Mesothelial cell of epicardium (in vitro differentiated cells): ENCODE measurements at places on chromosomes 4 and X. TPM values are rescaled to one million over a fixed set of nuclear protein-coding genes. Genes with fewer than 3 reads are reported as not detected.
A peak's percentile ranks its signal among the peaks of the same experiment; 100 is the strongest.

The H2BW2 gene
- 0.11 to 0.20 TPM in 2 of 3 replicates, not detected in the other for total RNA-seq

GRCh38 chr4:992297-993110 lies 700 bp downstream of the SLC26A1 start:
- no peak overlapping the region for H3K27ac ChIP-seq
- H3K4me3 ChIP-seq = no peak overlapping the region
- peaks cover under 1% of the 10 kb centered on the region for H3K4me1 ChIP-seq
- peaks cover 19% of the 10 kb centered on the region for H3K27me3 ChIP-seq
- no peak for DNase-seq

GRCh38 chr4:2746891-2747695 lies 9.0 kb downstream of the TNIP2 start:
- H3K4me1 ChIP-seq = peaks cover 2% of the 10 kb centered on the region
- no peaks in the 10 kb centered on the region for H3K27me3 ChIP-seq

DNA sequence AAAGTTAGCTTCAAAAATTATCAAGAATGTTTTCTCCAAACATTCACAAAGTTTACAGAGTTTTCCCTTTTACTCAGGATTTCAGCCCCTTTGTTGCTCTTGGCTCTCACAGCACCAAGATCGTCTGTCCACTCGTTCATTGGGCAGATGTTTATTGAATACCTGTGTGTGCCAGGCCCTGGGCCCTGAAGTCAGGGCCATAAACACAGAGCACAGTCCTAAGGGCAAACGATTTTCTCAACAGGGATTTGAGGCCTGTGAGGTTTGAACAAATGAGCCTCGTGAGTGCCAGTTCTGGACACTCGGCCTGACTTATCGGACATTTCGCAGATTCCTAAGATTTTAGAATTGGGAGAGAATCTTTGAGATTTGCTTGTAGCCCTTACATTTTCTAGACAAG lies 142.1 kb downstream of the TBL1X start:
- DNase-seq = no peak
- H3K4me1 ChIP-seq = no peaks in the 10 kb centered on the region
- no peak overlapping the region for H3K4me3 ChIP-seq
- no peaks in the 10 kb centered on the region for H3K27me3 ChIP-seq
- peaks cover 5% of the 10 kb centered on the region for H3K36me3 ChIP-seq
- H3K27ac ChIP-seq = no peak overlapping the region

- peaks cover 59% of the 10 kb centered on the region for H3K4me1 ChIP-seq
Observed at GRCh38 chr4:118350961-118351360, 1.8 kb downstream of the PRSS12 start.

GRCh38 chr4:8867624-8868320 lies 3.9 kb downstream of the HMX1 start:
- no peak overlapping the region for H3K4me3 ChIP-seq
- H3K4me1 ChIP-seq = peaks cover 7% of the 10 kb centered on the region
- H3K27ac ChIP-seq = no peak overlapping the region

GRCh38 chr4:82865592-82865991 lies 25.4 kb downstream of the SEC31A start:
- H3K4me1 ChIP-seq = no peaks in the 10 kb centered on the region
- H3K27me3 ChIP-seq = no peaks in the 10 kb centered on the region
- no peak overlapping the region for H3K4me3 ChIP-seq

The PABPC5 gene
- 6.8 to 8.4 TPM (median 7.4 TPM) in 3 replicates for total RNA-seq

DNA sequence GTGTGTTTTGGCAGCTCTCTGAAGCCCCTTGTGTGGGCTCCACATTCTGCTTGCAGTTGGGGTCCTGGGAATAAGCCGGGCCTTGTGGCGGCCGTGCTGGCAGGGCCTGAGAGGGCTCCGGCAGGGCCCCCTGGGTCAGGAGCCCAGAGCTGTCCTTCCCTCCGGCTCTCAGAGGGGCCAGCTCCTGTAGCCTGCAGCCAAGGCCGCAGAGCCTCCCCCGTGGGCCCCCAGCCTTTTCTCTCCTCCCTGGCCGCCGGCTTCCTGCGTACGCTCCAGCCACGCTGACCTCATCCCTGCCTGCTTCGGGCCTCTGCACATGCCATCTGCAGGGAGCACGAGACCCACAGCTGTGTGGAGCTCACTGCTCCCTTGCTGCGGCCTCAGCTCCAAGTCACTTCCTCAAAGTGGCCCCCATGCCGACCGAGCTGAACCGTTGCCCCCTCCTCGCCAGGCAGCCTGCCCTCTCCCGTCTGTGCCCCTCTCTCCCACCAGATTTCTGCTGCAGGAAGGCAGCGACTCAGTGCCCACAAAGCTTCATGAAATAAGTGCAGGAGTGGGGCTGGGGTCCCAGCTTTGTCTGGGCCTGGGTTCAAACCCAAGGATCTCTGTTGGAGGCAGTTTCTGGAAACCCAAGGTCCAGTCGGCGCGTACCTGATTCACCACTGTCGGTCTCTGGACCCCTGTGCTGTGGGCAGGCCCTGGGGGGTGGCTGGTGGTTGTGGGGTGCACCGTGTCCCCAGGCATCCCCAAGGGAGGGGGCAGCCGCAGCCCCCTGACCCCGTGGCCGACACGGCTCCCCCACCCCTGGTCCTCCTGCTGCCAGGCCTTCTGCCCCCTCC lies 57.1 kb upstream of the NKX1-1 start:
- peaks cover 46% of the 10 kb centered on the region for H3K27me3 ChIP-seq
- no peaks in the 10 kb centered on the region for H3K36me3 ChIP-seq
- no peak for DNase-seq
- peaks cover 6% of the 10 kb centered on the region for H3K4me1 ChIP-seq
- H3K4me3 ChIP-seq = no peak overlapping the region

DNA sequence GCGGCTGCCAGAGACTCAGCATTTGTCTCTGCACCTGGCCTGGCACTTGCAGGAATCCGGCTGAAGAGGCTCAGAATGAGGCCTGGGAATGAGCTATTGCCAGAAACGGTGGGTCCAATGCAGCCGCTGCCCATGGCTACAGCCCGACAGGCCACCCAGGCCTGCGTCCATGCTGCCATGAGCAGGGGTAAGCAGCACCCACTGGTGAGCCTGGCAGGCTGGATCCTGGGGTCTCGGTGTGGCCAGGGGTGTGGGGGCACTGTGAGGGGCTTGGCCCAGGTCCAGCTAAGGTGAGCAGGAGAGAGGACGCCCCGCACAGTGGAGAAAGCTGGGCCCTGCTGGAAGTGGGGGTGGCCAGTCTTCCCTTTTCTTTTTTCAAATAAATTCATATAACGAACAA lies 60.3 kb upstream of the MXD4 start:
- H3K4me1 ChIP-seq = no peaks in the 10 kb centered on the region
- H3K27ac ChIP-seq = no peak overlapping the region
- no peaks in the 10 kb centered on the region for H3K36me3 ChIP-seq
- no peak overlapping the region for H3K4me3 ChIP-seq

DNA sequence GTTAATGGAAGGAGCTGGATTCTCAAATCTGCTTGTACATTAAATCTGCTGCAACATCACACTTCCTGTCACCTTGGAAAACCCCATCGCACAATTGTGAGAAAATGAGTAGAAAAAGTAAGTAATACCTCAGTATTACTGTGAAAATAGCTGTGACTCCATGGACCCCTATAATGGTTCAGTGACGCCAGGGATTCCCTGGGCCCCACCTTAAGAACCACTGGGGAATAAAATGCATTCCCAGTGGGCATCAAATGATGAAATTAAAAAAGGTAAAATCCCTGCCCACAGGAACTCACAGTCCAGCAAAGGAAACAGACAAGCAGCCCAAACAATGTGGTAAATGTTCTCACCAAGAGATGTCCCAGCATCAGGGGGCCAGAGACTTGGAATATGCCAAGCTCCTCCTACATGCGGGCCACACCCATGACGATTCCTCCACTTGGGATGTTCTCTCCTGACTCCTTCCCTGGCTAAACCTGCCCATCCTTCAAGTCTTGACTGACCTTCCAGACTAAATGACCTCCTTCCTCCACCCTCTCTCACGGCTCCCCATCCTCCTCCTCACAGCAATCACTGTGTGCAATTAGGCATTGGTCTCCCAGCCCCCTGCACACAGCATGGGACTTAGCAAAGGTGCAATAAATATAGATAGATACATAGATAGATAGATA lies 2.6 kb downstream of the EVC2 start:
- H3K4me1 ChIP-seq = peaks cover 22% of the 10 kb centered on the region
- H3K36me3 ChIP-seq = peaks cover 37% of the 10 kb centered on the region
- H3K27me3 ChIP-seq = no peaks in the 10 kb centered on the region
- H3K4me3 ChIP-seq = no peak overlapping the region

The OTC gene
- total RNA-seq = not detected in 3 replicates

DNA sequence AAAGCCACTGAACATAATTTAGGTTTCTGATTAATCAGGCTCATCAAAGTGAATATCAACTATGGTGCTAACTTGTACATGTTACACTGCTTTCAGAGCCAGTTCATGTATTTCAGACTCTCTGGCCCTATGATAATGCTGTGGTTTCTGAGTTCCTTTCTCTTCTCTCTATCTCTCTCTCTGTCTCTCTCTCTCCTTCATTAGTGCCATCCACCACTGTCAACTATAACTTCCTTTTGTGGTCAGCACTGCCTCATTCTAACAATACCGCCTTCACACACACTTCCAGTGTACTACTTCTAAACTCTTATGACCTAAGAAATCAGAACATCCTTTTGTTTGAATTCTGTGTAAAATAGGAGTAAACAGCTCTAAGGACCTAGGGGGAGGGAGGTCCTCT lies 907.1 kb downstream of the RPA4 start:
- no peaks in the 10 kb centered on the region for H3K27me3 ChIP-seq
- H3K27ac ChIP-seq = no peak overlapping the region
- no peaks in the 10 kb centered on the region for H3K4me1 ChIP-seq
- no peak for DNase-seq
- no peaks in the 10 kb centered on the region for H3K36me3 ChIP-seq

DNA sequence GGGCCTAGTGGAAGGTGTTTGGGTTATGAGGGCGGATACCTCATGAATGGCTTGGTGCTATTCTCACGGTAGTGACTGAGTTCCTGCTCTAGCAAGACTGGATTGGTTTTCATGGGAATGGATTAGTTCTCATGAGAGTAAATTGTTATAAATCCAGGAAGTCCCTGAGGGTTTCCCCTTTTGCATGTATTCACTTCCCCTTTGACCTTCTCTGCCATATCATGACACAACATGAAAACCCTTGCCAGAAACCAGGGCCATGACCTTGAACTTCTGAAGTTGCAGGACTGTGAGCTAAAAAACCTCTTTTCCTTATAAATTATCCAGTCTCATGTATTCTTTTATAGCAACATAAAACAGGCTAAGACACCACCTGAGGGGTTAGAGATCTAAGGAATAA lies 529.7 kb upstream of the RPS6KA3 start:
- H3K27me3 ChIP-seq = no peaks in the 10 kb centered on the region
- no peaks in the 10 kb centered on the region for H3K4me1 ChIP-seq
- H3K36me3 ChIP-seq = no peaks in the 10 kb centered on the region
- no peak for DNase-seq

The FGFBP2 gene
- not detected in 3 replicates for total RNA-seq

The CBLL2 gene
- total RNA-seq = not detected in 3 replicates

The PDCL2 gene
- not detected in 3 replicates for total RNA-seq

The NAA10 gene
- 76.8 to 82.0 TPM (median 79.3 TPM) in 3 replicates for total RNA-seq

GRCh38 chrX:55908661-55909212 lies 191.2 kb downstream of the RRAGB start:
- peak overlapping the region; percentile 93 for H3K27ac ChIP-seq
- H3K4me3 ChIP-seq = peak overlapping the region; percentile 88
- peaks cover 11% of the 10 kb centered on the region for H3K4me1 ChIP-seq
- H3K36me3 ChIP-seq = no peaks in the 10 kb centered on the region
- DNase-seq = no peak

The CLNK gene
- not detected in 3 replicates for total RNA-seq

GRCh38 chr4:123216543-123216942 lies 180.1 kb upstream of the SPRY1 start:
- H3K27me3 ChIP-seq = no peaks in the 10 kb centered on the region
- H3K36me3 ChIP-seq = no peaks in the 10 kb centered on the region
- DNase-seq = no peak
- no peak overlapping the region for H3K27ac ChIP-seq
- peaks cover 25% of the 10 kb centered on the region for H3K4me1 ChIP-seq

- DNase-seq = no peak
- no peak overlapping the region for H3K4me3 ChIP-seq
- H3K27me3 ChIP-seq = peaks cover 2% of the 10 kb centered on the region
- H3K27ac ChIP-seq = no peak overlapping the region
- H3K36me3 ChIP-seq = no peaks in the 10 kb centered on the region
Observed at GRCh38 chr4:22094217-22094616, 145.6 kb upstream of the KCNIP4 start.

DNA sequence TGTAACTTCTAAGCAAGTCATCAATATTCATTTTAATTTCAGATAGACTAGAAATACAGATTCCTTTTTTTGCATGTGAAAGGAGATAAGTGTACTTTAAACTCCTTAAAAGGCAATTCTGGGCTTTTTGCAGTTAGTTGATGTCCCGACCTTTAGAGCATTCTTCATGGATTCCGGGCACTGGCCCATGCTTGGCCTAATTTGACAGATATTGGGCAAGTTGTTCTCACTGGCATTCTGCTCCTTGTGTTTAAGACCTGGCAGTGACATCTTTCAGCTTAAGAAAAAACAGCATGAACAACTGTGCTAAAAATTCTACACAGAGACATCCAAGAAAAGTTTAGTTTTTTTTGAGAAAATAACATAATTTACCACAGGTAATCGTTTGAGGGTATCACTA lies 1037.2 kb downstream of the PCDH18 start:
- H3K27me3 ChIP-seq = no peaks in the 10 kb centered on the region
- H3K4me3 ChIP-seq = no peak overlapping the region
- no peaks in the 10 kb centered on the region for H3K36me3 ChIP-seq
- no peak for DNase-seq
- no peak overlapping the region for H3K27ac ChIP-seq
- H3K4me1 ChIP-seq = no peaks in the 10 kb centered on the region

DNA sequence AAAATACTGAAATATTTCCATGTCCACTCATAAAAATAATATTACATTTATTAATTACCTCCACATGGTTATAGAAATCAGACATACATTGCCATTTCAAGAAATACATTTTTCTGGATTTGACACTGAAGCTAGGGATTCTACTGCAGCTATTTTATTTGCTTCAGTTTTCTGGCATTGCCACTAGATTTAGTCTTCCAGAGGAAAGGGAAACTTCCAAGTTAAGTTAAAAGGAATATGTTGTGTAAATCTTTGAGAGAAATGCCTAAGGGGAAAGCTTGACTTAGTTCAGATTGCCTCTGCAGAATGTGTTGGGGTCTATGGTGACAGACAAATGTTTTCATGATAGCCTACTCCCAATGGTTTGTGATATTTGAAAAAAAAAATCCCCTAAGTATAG lies 1631.3 kb downstream of the PCDH18 start:
- no peaks in the 10 kb centered on the region for H3K36me3 ChIP-seq
- DNase-seq = no peak
- no peak overlapping the region for H3K27ac ChIP-seq
- no peaks in the 10 kb centered on the region for H3K4me1 ChIP-seq

The SSX7 gene
- not detected in 3 replicates for total RNA-seq

DNA sequence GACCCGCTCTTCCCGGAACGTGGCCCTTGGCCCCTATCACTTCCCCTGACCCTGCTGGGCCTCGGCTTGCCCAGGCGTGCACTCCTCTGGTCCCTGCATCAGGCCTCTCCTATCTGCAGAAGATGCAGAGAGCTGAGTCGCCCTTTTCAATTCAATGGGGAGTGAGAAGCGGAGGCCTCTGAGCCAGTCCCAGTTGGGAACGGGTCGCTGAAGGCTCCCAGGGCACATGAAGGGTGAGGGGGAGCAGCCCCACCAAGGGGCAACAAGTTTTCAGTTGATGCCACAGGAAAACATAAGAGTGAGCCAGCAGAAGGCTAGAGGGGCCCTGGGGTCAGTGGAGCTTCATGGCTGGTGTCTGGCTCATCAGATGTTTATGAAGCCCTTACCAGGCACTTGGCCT lies 17.1 kb downstream of the PSAPL1 start:
- H3K36me3 ChIP-seq = no peaks in the 10 kb centered on the region
- H3K4me3 ChIP-seq = no peak overlapping the region
- peaks cover 23% of the 10 kb centered on the region for H3K27me3 ChIP-seq
- DNase-seq = no peak
- no peaks in the 10 kb centered on the region for H3K4me1 ChIP-seq
- no peak overlapping the region for H3K27ac ChIP-seq

The DCAF16 gene
- 78.8 to 91.0 TPM (median 84.8 TPM) in 3 replicates for total RNA-seq

The BEND4 gene
- total RNA-seq = 0.38 to 0.69 TPM (median 0.68 TPM) in 3 replicates

The VCX gene
- total RNA-seq = 0.41 TPM in 1 of 3 replicates, not detected in the others

The TEC gene
- 2.3 to 3.5 TPM (median 3.3 TPM) in 3 replicates for total RNA-seq

The MTNR1A gene
- total RNA-seq = 0.40 to 0.80 TPM (median 0.75 TPM) in 3 replicates
